CD4-positive, alpha-beta T cell treated with Interferon alpha-2 for 1 hour (primary cell): ENCODE measurements at places on chromosomes 12 and 14.

DNA sequence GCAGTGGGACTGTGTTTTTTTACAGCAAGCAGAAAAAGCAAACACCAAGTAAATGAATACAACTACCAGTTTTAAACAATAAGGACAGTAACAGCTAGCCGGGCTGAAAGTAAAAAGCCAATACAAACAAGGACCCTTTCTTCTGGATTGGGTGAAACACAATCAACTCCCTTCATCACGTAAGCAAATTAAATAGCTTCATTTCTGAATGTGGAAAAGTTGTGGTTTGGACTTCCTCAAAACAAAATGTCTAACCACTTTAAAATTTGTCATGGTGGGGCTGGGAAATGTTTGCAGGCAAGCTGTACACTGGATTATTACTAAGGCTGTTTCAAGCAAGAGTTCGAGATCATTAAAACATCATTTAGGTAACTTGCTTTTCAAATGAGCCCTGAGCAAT, 47.4 kb downstream of the TCHP start:
- no peak for DNase-seq

GRCh38 chr12:31337952-31338351, 12.0 kb upstream of the SINHCAF start:
- DNase-seq, result no peak

DNA sequence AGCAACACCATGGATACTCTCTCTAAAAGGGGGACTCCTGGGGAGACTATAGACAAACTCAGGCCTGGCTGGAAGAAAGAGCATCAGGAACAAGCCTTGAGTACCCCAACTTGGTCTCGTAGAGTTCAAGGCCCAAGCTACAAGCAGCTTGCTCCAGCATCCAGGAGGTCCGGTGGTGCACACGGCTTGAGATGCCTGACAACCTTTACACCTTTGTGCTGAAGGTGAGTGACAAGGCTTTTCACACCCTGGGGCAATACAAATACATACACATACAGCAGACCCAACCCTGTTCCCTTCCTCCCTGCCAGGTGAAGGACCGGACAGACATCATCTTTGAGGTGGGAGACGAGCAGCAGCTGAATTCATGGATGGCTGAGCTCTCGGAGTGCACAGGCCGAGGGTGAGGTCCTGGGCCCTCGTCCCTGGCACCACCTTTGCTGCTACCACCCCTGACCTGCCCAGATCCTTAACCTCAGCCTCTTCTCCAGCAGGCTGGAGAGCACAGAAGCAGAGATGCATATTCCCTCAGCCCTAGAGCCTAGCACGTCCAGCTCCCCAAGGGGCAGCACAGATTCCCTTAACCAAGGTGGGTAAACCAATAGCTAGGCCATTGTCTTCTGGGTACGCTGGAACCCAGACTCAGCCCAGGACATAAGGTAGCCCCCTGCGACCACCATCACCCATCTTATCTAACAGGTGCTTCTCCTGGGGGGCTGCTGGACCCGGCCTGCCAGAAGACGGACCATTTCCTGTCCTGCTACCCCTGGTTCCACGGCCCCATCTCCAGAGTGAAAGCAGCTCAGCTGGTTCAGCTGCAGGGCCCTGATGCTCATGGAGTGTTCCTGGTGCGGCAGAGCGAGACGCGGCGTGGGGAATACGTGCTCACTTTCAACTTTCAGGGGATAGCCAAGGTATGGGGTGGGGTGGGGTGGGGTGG, 41.2 kb downstream of the SH2B3 start:
- no peak for DNase-seq

DNA sequence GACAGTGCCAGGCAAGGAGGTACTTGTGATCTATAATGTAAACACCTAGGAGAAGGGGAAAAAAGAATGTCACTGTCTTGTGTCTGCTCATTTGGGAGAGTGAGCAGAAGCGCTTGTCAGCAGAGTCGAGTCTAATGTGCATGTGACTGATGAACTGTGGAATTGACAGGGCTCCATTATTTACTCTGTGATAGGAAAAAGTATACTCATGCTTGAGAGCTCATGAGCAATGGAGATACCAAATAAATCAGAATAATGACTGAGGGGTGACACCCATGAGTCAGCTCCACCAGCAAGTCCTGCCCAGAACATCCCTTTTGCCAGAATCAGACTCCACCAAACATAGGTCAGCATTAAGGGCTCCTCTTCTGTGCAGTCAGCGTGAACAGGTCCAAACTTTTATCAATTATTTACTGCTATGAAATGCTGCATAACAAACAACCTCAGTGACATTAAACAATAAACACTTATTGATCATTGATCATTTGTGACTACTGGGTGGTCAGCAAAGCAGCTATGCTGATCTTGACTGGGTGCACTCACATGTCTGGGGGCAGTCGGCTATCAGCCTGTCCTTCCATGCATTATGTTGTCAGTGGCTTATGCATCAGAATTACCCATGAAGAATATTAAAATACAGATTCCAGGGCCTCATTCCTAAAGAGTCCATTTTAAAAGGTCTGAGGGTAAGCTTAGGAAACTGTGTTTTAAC, 29.2 kb upstream of the WSCD2 start:
- DNase-seq, result no peak

DNA sequence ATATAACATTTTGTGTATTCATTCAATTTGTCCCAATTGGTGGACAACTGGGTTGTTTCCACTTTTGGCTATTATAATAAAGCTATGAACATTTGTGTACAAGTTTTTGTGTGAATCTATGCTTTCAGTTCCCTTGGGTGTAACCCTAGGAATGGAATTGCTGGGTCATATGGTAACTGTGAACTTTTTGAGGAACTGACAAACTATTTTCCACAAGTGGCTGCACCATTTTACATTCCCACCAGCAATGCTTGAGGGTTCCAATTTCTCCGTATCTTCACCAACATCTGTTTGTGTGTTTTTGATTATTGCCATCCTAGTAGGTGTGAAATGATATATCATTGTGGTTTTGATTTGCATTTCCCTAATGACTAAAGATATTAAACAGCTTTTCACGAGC, 13.0 kb downstream of the LPCAT3 start:
- no peak for DNase-seq

GRCh38 chr14:71324767-71325272, 417.6 kb downstream of the PCNX1 start:
- DNase-seq, result peak; percentile 69

DNA sequence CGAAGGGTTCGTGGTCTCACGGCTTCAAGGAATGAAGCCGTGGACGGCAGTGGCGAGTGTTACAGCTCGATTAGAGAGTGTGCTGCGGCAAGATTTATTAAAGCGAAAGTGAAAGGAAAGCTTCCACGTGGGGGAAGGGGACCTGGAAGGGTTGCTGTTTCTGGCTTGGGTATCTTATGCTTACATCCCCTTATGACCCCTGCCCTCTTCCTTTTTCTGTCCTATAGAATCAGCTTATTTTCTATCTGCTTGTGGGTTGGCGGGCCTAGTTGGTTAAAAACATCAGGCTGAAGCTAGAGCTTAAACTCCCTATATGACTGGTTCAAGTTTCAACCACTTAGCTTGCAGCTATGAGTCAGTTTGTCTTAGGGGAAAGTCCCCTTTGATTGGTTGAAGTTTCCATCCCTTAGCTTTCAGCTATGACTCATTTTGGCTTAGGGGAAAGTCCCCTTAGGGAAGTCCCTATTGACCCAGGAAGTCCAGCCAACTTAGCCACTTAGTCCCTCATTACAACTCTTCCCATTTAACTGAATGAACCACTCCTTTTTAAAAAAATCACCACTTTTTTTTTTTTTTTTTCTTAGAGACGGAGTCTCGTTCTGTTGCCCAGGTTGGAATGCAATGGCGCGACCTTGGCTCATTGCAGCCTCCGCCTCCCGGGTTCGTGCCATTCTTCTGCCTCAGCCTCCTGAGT, 1494.7 kb upstream of the TMEM132C start:
- peak; percentile 61 for DNase-seq

DNA sequence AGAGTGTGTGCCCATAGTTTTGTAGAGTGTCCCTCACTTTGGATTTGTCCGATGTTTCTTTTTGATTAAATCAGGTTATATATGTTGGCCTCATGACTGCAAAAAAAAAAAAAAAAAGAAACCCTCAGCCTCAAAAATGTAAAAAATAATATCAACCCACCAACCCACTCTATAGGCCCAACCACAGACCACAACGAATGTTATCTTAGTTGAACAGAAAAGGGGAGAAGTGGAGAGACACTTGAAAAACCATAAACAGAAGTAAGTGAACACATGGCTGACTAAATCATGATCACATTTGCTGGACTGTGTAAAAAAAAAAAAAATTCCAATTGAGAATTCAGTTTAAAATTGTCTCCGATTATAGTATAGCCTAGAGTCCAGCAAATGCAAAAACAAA, 45.5 kb upstream of the ST8SIA1 start:
- no peak for DNase-seq

DNA sequence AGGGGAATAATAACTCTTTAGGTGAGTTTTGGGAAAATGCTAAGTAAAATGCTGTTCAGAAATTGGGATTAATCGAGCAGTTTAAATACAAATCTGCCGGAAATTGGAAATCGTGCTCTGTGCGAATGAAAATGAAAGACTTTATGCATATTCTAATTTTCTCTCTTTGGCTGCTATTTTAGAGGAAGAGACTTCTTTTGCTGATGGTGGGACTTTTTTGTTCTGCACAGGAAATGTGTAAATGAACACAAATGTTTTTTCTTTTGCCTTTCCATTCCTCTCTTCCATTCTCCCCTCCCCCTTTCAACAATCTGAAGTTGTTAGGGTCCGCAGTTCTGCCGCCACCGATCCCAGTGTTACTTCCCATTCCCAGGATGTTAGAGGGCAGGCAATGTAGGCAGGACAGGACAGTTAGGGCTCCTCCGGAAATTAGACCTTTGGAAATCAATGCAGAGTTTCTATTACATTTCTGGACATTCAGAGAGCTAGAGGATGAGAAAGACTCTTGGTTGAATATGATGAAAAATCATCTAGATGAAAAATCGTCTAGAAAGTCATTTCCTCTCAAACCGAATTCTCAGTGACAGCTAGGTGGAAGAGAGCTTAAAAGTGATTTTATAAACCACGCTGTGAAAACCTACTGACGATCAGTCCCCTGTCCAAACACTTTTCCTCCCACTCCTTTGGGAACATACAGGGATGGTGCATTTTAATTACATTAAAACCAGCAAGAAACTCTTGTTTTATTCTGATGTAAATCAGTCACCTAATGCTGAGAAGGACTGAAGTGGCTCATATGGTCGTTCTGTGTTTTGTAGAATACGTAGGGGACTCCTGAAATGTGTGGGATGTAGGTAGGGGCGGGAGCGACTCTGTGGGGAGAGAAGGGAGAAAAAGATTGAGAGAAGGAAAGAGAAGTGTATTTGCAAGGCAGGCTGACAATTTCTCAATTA, 17.8 kb downstream of the FOXG1 start:
- no peak for DNase-seq

DNA sequence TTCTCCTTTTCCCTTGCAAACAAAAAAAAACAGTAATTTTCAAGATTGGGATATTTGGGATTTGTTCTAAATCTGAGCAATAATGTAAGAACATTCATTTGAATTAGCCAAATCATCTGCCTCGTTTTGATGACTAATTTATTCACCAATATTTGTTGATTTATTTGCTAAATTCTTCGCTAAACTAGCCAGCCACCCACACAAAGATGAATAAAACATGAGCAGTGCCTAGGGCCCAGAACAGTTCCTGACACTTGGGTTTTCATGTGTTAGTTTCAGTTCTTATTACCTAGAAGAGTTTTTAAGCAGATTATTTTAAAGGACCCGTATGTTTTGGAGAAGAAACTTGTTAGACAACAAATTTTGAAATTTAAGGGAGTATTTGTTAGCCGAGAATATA, 1.4 kb downstream of the ETNK1 start:
- DNase-seq, result peak; percentile 22

- DNase-seq, result no peak
These were observed 183.4 kb downstream of the KIF26A start for GRCh38 chr14:104321802-104322130.

DNA sequence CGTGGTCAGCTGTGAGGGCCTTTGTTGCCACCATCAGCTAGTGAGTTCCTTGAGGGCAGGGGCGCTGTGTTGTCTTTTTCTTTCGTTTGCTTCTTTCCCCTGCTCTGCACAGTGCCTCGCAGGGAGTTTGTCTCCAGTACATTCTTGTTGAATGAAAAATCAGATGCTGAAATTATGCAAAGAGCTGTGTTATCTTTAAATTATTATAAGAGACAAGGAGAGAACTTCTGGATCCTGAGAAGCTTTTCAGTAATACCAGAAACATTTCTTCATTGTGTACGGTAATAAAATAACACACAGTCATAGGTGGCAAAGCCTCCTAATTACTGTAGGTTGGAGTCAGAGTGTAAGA, 14.9 kb downstream of the EML1 start:
- no peak for DNase-seq

DNA sequence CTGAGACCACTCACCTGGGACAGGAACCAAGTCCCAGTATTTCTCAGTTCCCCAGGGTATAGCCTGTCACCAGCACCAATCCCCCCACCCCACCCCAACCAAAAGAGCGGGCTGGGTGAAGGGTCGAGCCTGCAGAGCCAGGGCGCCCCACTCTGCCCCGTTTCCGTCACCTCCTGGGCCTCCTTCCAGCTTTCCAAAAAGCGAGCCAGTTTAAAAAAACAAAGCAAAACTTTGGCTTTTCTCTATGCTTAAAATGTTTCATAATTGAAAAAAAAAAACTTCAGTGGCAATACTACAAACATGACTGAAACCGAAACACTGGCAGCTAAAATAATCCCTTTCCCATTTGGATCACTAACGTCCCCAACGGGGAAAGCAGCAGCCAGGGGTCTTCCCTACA, 7.5 kb downstream of the CAMKK2 start:
- DNase-seq, result no peak

- DNase-seq, result no peak
These were observed 26.3 kb upstream of the CD69 start for GRCh38 chr12:9786726-9787717.

- DNase-seq, result no peak
These were observed 40.2 kb upstream of the BCL7A start for GRCh38 chr12:121981456-121981855.

GRCh38 chr14:39446131-39446744, 14.0 kb upstream of the FBXO33 start:
- no peak for DNase-seq

- DNase-seq, result no peak
These were observed 14.7 kb downstream of the SERPINA1 start for GRCh38 chr14:94373708-94374107.

DNA sequence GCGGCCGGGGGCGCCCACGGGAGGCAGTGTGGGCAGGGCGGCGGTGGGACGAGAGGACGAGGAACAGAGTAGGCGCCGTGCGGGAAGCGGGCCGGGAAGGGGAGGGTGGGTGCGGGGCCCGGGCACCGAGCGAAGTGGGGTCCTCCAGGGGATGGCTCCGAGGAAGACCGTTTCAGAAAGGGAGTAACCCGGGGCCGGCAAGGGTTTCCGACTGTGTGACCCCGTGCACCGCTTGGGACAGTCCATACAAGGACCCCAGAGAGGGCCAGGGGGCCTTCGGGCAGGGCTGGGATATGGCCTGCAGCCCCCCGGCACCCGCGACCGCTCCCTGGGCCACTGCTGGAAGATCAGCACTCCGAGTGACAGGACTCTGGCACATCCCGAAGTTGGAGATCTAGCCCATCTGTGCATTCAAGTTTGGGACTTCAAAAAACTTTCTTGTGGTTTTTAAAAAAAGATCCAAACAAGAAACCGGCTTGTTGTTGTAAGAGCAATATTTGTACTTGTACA, 448 bp downstream of the TSPAN9 start:
- DNase-seq, result peak; percentile 11
